CD4-positive, alpha-beta T cell treated with Interleukin-10 for 1 hour (primary cell): ENCODE measurements at places on chromosomes 6 and 20.
A peak's percentile ranks its signal among the peaks of the same experiment; 100 is the strongest.

DNA sequence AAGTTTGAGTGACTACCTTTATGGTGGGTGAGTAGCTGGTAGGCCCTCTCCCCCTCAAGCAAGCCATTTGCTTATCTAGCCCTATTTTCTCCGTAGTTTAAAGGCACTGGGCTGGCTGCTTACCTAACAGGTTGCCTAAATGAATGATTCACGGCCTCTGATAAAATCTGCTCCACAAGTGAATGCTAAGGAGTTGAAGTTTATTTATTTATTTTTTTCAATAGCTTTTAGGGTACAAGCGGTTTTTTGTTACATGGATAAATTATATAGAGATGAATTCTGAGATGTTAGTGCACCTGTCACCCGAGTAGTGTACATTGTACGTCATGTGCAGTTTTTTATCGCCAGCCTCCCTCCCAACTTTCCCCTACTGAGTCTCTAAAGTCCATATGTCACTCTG, 8.3 kb upstream of the CDH26 start:
- DNase-seq, result no peak

GRCh38 chr6:7390226-7390878, 744 bp downstream of the RIOK1 start:
- peak; percentile 70 for DNase-seq

GRCh38 chr20:19770375-19770774, 12.3 kb downstream of the RIN2 start:
- DNase-seq, result no peak

DNA sequence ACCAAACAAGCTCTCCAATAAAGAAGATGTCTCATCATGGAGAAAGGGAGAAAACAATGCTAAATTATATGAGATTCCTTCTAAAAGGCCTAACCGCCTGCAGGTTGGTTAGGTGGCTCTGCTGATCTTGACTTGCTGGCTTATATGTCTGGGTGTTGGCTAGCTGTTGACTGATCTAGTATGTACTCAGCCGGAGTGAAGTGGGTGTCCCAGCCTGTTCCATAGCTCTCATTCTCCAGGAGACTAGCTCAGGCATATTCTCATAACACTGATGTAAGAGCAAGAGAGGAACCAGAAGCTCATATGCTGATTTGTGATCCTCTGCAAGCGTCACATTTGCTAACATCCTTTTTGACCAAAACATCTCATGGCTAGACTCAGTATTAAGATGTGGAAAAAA, 473.0 kb downstream of the BMP2 start:
- DNase-seq, result no peak

- DNase-seq, result no peak
Measured at GRCh38 chr20:22492497-22492896, 91.9 kb downstream of the FOXA2 start.

DNA sequence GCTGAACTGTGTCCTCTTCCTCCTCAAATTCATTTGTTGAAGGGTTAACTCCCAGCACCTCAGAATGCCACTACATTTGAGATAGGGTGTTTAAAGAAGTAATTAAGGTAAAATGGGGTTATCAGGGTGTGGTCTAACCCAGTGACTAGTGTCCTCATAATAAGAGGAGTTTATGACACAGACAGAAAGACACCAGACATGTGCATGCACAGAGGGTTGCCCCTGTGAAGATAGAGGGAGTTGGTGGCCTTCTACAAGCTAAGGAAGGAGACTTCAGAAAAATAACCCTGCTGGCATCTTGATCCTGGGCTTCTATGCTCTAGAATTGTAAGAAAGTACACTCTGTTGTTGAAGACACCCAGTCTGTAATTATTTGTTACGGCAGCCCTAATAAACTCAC, 24.9 kb upstream of the EDN1 start:
- DNase-seq, result no peak

GRCh38 chr6:37406726-37407341, 26.2 kb upstream of the CMTR1 start:
- no peak for DNase-seq

DNA sequence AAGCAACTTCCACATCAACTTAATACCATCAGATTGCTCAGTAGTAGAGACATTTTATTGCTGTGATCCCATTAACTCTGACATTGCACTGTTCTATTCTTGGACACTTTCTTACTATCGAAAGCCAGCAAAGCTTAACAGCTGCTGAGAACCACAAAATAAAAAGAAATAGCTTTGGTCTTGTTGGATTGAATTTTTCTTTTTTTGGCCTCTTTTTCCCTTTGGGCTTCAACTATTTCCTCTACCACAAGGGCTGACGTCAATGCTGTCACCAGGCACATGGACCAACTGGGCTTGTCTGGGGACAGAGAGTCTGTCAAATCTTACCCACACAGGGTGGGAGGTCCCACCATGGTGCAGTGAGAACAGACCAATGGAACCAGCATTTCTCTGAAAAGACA, 63.4 kb upstream of the ENPP5 start:
- DNase-seq, result no peak

- DNase-seq, result no peak
Measured at GRCh38 chr6:113457198-113457597, 399.9 kb upstream of the MARCKS start.

- DNase-seq, result peak; percentile 29
Measured at GRCh38 chr20:41734506-41734945, 116.3 kb upstream of the CHD6 start.

- no peak for DNase-seq
Measured at GRCh38 chr20:61044499-61044898, 207.6 kb upstream of the CDH4 start.

DNA sequence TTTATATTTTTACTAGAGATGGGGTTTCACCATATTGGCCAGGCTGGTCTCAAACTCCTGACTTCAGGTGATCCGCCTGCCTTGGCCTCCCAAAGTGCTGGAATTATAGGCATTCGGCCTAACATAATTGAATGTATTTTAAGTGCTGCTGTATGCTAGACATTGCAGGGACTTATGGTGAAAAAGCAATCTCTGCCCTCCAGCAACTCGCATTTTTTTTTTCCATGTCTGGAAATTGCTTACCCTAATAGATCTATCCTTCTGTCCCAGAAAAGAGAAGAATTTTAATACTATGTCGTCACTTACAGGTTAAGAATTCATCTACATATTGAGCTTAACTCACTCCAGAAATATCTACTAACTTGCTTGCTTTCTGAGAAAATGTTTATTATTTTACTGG, 10.4 kb downstream of the ITCH start:
- DNase-seq, result no peak

GRCh38 chr6:17224056-17224455, 57.1 kb upstream of the RBM24 start:
- DNase-seq, result no peak

- DNase-seq, result peak; percentile 53
Measured at GRCh38 chr6:42369568-42369967, 82.2 kb downstream of the TRERF1 start.

DNA sequence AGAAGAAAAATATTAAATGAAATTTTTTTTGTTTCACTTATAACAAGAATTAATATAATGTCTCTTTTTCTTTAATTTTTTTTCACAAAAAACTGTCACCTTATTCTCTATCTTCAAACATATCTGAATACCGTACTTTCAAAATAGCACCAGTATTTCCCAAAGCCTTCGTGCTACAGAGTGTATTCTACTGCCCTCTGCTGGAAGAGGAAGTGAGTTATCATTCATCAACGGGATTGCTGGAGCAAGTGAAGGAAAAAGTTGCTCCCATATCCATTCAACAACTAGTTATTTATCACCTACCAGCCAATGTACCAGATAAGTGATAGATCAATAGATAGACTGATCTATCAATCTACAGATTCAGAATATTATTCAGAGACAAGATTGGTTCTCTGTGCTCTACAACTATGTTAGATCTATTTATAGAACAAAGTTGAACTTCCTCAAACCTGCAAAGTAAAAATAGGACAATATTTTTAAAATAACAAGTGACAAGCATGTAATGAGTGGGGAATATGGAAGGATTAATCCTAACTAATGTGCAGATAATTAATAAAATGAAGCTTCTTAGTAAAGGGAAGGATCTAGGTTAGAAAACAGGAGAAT, 26.7 kb upstream of the TFAP2B start:
- DNase-seq, result peak; percentile 7

DNA sequence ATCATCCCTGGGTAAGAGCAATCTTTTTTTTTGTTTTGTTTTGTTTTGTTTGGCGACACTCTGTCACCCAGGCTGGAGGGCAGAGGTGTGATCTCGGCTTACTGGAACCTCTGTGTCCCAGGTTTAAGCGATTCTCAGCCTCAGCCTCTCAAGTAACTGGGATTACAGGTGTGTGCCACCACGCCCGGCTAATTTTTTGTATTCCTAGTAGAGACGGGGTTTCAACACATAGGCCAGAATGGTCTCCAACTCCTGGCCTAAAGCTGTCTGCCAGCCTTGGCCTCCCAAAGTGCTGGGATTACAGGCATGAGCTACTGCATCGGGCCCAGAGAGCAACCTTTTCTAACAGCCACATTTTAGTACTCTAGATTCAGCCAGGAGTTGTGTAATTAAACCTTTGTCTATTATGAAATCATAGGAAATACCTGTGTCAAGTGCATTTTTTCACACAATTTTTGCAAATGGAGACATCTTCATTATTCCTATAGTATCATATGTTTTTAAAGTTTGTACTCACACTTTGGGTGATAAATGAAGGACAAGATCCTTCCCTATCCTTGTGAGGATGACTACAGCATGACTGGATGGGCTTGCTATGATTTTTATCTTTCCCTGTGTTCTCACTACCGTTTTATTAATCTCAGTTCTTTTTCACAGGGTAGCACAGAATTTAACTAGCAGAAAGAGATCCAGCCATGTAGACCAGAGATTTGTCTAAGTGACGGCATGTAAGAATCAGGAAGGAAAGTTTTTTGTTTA, 82.6 kb downstream of the OR2B2 start:
- DNase-seq, result no peak

DNA sequence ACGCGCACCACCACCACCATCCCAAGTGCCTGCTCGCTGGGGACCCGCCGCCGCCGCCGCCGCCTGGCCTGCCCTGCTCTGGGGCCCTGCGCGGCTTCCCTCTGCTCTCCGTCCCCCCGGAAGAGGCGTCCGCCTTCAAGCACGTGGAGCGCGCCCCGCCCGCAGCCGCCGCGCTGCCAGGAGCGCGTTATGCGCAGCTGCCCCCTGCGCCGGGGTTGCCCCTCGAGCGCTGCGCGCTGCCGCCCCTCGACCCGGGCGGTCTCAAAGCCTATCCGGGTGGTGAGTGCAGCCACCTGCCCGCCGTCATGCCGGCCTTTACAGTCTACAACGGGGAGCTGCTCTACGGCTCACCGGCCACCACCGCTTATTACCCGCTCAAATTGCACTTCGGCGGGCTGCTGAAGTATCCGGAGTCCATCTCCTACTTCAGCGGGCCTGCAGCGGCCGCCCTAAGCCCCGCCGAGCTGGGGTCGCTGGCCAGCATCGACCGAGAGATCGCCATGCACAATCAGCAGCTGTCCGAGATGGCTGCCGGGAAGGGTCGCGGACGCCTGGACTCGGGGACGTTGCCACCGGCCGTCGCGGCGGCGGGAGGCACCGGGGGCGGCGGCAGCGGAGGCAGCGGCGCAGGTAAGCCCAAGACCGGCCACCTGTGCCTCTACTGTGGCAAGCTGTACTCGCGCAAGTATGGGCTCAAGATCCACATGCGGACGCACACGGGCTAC, 7.2 kb downstream of the PRDM13 start:
- no peak for DNase-seq

DNA sequence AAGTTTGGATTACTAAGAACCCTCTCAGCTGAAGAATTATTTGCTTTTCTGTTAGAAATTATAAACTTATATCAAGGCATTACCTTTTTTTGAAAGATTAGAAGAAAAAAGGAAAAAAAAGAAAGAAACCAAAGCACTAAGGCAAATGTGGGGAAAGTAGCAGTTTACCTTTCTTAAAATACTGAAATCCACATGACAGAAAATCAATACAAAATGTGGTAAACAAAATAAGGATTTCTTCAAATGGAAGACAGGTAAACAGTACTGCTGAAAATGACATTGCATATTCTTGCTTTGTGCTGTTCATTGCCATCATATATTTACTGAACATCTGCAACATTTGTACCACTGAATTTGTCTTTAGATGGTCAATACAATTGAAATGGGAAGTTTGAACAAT, 411.2 kb upstream of the PLCB4 start:
- DNase-seq, result no peak

- DNase-seq, result peak; percentile 77
Measured at GRCh38 chr6:149925974-149926777, 3.3 kb upstream of the RAET1G start.

- DNase-seq, result no peak
Measured at GRCh38 chr6:14130435-14131075, 13.0 kb downstream of the CD83 start.

GRCh38 chr20:1320016-1320415, 8.9 kb downstream of the SDCBP2 start:
- no peak for DNase-seq

- DNase-seq, result no peak
Measured at GRCh38 chr6:134766497-134766896, 183.4 kb downstream of the ALDH8A1 start.

GRCh38 chr6:144690666-144691065, 405.5 kb downstream of the UTRN start:
- no peak for DNase-seq

DNA sequence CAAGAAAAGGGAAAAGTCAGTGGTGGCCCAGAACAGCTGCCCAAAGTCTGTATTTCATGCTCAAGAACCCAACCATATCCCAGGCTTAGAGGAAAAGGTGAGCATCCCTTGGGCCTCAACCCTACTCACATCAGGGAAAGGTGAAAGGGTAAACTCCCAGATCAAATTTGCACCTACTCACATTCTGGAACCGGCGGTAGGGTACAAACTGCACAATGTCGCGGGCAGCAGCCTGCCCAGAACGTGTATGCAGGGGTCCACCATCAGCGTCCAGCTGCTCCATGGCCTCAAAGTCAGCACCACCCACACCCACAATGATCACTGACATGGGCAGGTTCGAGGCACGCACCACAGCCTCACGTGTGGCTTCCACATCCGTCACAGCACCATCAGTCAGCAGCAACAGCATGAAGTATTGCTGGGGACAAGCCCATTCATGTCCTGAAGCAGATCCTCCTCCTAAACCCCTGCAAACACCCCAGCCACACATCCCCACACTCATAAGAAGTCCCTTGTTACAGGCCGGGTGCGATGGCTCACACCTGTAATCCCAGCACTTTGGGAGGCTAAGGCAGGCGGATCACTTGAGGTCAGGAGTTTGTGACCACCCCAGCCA, 10.9 kb downstream of the SPAG4 start:
- DNase-seq, result no peak

GRCh38 chr6:45736134-45736533, 279.5 kb downstream of the CLIC5 start:
- DNase-seq, result no peak

DNA sequence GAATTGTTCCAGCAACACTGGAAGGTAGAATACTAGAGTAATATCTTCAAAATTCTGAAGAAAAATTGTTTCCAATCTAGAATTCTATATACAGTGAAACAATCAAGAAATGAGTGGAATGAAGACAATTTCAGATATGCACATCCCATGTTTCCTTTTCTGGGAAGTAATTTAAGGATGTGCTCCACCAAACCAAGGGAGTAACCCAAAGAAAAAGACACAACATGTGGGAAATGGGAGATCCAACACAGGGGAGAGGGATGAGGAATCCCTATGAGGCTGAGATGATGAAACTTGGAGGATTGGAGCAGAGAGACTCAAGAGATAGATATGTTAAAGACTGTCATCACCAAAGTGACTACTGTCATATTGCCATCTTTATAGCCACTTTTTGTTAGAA, 9.8 kb upstream of the RNF24 start:
- DNase-seq, result no peak
